ENCODE measurements at places on chromosomes 3 and 15. TPM values are rescaled to one million over a fixed set of nuclear protein-coding genes. Genes with fewer than 3 reads are reported as not detected.

Gene SH2D7
- 0.53 TPM for polyA plus RNA-seq

Gene ZNF860
- 11.5 TPM for polyA plus RNA-seq

DNA sequence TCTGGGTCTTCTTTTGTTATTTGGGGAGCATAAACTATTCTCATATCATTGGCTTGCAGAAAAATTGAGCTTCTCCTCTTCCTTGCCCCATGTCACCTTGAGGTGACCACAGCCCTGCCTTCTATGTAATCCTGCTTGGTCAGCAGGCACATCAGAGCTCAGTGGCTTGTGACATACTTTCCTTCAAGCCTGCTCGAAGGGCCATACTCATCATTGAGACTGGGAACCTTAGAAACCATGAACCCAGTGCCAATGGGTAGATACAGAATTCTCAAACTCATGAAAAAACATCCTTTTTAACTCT lies 3.7 kb upstream of the CCR2 start:
- no peak for DNase-seq

- no peak for DNase-seq
These were observed 24.8 kb downstream of the CD96 start for GRCh38 chr3:111566844-111567243.

- DNase-seq: no peak
These were observed 29.2 kb downstream of the SCAPER start for GRCh38 chr15:76875911-76876310.

GRCh38 chr3:188944108-188944507 lies 227.7 kb upstream of the TPRG1 start:
- DNase-seq: no peak

GRCh38 chr15:76059320-76060117 lies at the start of gene TMEM266:
TSS of gene TMEM266 (plus strand) at chr15:76059985. CDS start at chr15:76134264, 74,279 bp downstream.
- peak; percentile 85 for DNase-seq

GRCh38 chr3:112786002-112786590 lies 60.6 kb downstream of the CD200R1L start:
- DNase-seq: no peak

Data from left lung (tissue), 14 donors.